Activated CD8-positive, alpha-beta memory T cell treated with anti-CD3 and anti-CD28 coated beads for 4 hours (primary cell): ENCODE measurements at places on chromosomes 7 and 10.

GRCh38 chr7:81525841-81526240 lies 244.0 kb downstream of the HGF start:
- no peak for DNase-seq

DNA sequence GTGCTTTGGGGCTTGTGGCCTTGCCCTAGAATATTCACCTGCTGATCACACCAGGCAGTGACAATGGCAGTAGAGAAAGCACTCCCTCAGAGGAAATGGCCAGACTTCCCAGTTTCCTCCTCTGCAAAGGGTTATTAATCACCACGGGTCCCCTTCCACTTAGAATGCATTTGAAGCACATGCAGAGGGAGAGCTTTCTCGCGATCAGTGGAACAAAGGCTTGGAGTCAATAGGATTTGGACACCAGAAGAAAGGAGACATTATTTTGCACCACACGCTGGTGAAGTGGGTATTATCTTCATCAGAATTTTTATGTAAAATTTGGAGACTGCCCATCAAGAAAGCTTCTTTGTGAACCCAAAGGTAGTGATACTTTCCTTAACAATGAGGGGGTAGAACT lies 35.4 kb upstream of the INHBA start:
- DNase-seq = no peak

DNA sequence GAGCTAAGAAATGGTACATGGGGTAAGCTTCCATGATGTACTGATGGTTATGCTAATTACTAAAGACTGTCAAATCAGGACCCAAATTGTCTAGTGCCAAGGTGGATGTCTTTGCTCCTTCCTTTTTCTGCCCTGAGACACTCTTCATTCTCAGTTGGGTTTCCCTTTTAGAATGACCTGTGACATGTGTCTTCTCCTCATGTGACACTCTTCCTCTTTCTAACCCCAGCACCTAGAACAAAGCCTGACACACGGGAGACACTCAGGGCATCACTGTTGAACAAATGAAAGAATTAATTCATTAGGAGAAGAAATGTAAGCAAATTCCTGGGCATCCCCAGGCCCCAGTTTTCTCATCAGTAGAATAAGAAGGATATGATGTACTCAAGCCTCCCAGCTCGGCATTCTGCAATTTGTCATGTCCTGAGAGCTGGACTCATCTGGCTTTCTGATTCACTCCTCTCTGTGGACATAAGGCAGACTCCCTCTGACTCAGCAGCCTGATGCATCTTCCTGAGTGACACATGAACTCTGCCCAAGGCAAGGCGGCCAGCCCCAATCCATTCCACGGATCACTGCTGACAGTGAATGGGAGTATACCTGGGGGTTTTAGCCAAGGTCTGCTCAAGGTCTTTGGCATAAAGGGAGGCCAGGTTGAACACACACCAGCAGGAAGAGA lies 473.8 kb downstream of the KCNMA1 start:
- no peak for DNase-seq

DNA sequence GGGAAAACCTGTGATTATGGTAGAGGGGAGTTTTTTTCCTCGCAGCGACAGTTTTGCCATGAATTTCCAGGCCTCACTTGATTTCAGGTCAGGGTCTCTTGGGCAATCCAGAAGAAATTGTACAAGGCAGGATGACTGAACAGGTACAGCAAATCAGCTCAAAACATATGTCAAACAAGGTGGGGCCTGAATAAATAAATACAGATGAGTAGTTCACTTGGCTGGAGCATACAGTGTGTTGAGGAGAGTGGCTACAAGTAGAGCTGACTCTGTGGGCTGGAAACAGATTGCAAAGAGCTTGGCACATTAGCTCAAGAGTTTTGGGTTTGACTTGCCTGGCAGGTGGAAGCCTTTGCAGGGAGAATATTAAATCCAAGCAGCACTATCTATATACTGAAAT lies 15.0 kb downstream of the GIMAP8 start:
- DNase-seq = no peak

DNA sequence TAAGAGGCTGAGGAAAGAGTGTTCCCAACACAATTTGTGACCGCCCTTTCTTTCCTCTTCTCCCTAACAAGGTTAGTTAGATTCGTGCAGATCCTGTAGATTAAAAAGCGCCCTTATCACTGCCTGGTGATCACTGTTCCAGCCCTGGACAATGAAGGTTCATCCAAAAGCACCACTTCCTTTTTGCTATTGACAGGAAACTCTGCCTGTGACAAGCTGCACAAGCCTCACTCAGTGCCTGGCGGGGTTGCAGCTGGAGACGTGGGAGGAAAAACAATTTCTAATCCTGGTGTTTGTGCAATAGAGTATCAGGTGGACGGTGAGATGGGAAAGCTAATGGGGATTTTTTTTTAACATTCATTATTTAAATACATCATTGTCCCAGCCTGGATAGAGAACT lies 105.9 kb upstream of the CAV2 start:
- no peak for DNase-seq

DNA sequence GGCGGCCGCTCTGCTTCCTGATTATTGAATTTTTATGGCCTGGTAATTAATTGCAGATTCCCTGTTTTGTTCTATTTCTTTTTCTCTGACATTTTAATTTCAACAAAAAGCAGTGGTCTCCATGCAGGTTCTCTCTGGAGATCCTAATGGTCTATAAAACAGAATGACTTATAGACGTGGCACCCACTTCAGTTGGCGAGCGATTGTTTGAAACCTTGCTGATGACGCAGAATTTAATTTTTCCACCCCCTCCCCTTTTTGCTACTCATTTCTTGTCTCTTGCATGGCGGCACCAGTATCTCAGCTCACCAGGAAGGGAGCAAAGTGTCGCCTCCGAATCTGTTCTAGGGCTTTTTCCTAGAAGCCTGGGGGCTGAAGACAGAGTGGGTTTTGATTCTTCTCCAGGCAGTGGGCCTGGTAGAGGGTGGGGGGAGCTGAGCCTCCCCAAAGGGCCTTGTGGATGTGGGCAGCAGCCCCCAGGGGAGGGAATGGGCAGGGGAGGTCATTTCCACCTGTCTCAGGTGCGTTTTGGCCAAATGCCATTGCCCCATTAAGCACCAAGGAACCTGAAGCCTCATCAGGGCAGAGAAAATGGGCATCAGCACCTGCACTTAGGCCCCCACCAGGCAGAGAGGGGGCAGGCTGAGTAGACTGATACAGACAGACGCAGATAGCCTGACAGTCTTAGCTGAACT lies 3.5 kb upstream of the COMTD1 start:
- DNase-seq = no peak

DNA sequence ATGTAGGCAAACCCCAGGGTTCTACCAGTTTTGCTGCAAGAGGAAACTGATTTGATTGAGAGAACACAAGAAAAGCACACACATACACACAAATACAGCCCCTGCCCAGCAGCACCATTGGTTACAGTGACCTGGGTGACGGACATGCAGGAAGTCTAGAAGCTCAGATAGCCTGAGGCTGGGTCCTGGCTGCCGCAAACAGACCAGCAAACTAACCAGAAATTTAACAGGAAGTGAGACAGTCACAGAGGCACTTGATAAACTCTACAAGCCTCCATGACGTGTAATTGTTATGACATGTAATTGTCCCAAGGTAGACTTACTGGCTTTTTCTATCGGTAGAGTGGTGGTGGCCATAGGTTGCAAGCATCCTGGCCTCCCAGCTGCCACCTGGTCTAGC lies 58.9 kb downstream of the PRKAR2B start:
- DNase-seq = no peak

DNA sequence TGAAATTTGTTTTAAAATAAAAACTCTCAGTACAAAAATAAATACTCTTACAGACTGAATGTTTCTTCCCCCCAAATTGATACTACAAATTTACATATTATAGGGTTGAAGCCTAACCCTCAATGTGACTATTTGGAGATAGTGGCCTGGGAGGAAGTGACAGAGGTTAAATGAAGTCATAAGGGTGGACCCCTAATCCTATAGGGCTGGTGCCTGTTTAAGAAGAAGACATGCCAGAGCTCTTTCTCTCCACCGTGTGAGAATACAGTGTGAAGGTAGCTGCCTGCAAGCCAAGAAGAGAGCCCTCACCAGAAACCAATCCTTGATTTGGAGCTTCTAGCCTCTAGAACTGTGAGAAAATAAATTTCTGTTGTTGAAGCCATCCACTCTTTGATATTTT lies 67.6 kb downstream of the MCU start:
- no peak for DNase-seq

DNA sequence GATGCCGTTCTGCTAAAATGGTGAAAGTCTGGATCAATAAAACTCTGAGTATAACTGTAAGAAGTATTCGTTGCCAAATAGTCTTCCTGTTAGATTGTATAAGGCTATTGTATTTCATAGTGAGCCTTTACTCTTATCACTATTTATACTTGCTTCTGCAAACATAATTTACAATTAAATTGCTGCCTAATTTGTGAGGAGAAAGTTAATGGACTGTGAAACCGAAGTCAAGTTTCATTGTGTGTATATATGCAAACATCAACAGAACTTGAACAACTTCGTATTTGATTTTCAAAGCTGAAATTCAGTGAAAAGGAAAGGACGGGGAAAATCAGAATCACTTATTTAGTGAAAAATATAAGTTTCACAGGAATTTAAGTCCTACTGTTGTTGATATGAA lies 135.9 kb upstream of the CCDC6 start:
- no peak for DNase-seq

GRCh38 chr10:121598263-121599249 lies at the start of gene FGFR2:
Gene FGFR2, minus strand, starts transcription at chr10:121598444. Its CDS starts 4,627 bp downstream, at chr10:121593817.
- no peak for DNase-seq

DNA sequence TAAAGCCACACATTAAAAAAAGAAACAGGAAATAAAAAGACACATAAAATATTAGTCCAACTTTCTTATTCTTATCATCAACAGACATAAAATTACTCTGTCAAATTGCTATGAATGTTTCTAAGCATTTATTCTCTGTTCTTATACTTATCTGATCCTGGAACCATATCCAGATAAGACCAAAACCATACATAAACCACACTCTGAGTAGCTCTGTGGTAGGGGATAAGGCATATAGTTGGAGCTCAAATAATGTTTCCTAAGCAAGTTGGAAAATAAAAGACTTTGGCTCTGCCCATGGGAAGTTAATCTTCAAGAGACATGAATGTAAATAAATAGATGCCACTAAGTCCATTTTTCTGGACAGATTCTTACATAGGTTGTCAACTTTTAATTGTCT lies 103.1 kb upstream of the PLXDC2 start:
- no peak for DNase-seq

GRCh38 chr7:66697449-66698438 lies 42.8 kb upstream of the RABGEF1 start:
- no peak for DNase-seq

GRCh38 chr10:49268185-49268584 lies 30.8 kb upstream of the C10orf71 start:
- DNase-seq = no peak

- DNase-seq = no peak
Observed at GRCh38 chr10:126508535-126509040, 120.3 kb upstream of the ADAM12 start.

DNA sequence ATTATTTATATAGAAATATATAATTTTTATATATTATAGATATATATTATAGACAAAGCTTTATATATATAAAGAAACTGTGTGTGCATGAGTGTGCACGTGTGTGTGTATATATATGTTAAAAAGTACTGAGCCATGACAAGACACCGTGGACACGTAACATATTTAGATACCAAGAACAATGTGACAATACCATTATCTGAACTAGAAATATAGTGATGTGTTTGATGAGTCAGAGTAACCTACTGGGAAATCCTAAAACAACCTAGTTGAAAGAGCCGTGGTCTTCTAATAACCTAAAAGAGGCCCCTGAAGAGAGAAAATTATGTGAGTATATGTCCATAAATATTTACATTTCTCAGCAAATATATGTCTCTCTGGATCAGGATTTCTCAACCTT lies 50.7 kb upstream of the ITGB8 start:
- DNase-seq = no peak

- no peak for DNase-seq
Observed at GRCh38 chr10:119368581-119368980, 161.2 kb downstream of the GRK5 start.
